GM03348 (cell line): ENCODE measurements at places on chromosomes 16 and 17.

DNA sequence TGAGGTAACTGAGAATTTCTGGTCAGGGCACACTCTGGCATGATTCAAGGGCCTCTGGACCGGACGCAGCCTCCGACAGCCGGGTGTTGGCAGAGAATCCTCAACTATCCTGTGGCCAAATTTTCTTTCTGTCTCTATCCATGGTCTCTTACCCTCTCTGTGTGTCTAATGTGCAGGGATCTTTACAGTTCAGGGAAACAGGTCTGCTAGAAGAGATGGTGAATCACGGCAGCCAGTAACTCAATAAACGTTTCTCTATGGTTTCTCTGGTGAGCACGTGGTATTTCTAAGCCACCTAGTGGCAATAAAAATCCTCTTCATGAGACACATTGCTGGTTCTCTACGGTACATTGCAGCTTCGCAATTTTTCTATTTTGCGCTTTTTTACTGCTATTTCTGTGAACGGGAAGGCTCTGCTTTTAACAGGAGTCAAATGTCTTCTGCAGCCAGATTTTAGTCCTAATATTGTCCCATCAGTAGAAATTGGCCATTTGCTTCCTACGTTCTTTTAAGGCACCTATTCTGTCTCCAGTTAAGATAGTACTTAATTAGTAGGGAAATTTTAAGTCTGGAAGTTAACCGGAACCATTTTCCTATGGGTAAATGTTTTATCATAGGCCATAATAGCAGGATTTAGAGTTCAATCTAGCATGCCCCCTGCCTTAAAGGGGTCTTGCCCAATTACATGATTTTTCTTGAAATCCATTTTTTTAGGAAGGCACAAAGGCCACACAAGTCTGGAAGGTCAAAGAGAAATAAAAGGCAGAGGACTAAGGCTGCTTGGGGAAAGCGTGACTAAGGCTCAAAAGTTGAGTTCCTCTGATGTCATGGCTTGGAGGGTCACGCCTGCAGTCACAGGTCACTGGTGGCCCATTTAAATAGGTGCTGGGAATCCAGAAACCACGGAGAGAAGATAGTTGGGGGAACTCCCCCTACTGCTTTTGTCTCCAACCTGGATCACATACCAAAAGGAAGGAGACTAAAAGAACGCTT lies 31.5 kb downstream of the QPRT start:
- DNase-seq = peak; percentile 64

DNA sequence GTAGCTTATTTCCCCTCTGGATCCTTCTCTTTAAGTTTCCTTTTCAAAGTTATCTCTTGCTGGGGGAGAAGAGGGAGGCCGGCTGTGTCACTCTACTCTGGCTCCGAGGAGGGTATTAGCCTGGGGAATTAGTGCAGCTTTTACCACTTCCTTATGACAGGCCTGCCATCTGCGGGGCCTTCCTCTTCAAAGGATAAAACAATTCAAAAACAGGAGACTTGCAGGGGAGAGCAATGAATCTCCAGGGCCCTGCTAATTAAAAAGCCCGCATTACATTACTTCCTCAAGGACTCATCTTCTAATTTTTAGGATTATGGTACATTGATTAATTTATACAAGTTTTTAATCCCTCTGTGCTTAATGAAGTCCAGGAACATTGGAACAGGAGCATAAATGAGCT lies 190.9 kb upstream of the CDH5 start:
- DNase-seq = no peak

DNA sequence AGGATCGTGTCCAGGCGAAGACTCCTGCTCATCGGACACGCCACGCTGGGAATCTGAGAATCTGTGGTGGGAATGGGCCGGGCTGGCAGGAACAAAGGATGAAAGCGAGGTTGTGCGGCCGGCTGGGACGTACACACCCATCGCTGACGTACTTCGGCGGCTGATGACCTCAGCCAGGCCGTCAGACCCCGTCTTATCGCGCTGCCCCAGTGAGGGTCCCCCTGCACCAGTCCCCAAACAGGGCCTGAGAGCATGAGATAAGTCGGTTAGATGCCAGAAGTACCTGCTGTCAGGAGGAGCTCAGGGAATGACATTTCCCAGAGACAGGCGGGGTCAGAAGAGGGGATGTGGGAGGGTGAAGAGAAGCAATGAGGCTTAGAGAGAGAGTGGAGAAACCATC lies 16.0 kb upstream of the SP6 start:
- no peak for DNase-seq

GRCh38 chr17:65122836-65123756 lies 14.1 kb upstream of the RGS9 start:
- peak; percentile 92 for DNase-seq

- DNase-seq = no peak
Measured at GRCh38 chr16:4790261-4790660, 2.1 kb upstream of the SEPTIN12 start.

- DNase-seq = no peak
Measured at GRCh38 chr17:57402681-57403180, 146.4 kb downstream of the MSI2 start.

DNA sequence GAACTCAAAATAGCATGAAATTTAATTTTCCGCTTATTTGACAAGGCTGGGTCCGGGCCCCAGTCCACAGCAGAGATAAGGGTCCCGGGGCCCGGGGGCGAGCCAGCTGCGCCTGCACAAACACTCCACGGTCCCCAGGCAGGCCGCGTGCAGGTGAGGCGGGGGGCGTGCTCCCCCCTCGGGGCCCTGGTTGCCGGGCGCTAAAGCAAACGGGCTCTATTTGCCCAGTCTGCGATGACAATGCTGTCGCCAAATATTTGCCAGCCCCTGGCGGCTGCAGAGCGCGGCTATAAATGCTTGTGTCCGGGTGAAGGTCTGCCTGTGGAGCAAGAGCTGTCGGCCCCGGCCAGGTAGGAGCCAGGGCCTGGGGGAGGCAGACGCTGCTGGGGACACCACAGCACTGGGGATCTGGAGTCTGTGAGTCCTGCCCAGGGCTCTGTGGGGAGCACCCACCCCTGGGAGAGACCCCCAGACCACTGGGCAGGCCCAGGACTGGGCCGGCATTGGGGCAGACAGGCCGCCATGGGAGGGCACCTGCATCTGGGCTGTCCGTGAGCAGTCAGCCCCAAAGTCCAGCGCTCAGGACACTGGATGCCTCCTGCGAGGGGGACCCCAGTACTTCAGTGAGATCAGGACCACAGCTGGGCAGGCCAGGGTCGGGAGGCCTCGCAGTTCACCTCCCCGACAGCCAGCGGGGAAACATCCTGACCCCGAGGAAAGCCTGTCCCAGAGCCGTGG lies at the start of gene PERCC1:
PERCC1 (plus strand) TSS at position 320 of the 738 bp plus-strand sequence. CDS start 1,516 bp downstream, outside the sequence.
- DNase-seq = no peak

GRCh38 chr17:43085474-43085873 lies 39.7 kb downstream of the BRCA1 start:
- DNase-seq = no peak

GRCh38 chr16:88141580-88141979 lies 190.3 kb downstream of the BANP start:
- no peak for DNase-seq

- DNase-seq = no peak
Measured at GRCh38 chr16:84513123-84513522, 8.7 kb upstream of the MEAK7 start.

DNA sequence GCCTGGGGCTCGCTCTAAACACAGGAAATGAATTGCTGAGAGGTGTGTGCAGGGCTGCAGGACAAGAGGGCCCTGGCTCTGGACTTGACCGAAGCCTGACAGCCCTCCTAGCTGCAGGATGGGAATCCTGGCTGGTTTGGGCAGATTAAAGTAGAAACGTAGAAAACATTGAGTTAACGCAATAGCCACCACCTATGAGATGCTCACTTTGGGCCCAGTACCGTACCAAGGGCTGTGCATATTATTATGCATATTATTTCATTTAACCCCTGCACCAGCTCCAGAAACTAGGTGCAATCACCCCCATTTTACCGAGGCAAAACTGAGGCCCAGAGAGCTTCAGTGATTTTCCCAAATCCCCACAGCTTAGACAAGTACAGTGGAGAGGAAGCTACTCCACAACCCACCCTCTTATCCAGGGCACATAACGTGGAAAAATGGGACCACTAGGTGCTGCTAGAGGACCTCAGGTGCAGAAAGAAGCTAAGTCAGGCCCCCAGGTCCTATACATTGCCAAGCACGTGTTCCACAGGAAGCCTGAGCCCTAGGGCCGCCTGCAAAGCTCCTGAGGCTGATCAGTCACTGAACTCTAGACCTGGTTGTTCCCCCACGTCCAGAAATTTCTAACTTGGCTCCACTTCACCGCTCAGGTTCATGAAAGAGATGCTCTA lies 79.2 kb downstream of the MYH11 start:
- peak; percentile 31 for DNase-seq

DNA sequence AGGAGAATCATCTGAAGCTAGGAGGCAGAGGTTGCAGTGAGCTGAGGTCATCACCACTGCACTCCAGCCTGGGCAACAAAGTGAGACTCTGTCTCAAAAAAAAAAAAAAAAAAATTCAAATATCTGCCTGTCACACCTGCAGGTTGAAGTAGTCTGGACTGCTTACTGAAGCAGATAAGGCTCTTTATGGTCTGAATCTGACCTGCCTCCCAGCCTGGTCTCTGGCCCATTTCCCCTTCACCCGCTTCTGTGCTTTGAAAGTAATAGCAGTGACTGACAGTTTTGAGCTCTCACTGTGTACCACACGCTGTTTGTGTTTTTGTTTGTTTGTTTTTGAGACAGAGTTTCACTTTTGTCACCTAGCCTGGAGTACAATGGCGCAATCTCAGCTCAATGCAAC lies 5.8 kb downstream of the SEZ6L2 start:
- DNase-seq = no peak

- DNase-seq = no peak
Measured at GRCh38 chr16:10352262-10352661, 33.6 kb upstream of the ATF7IP2 start.

DNA sequence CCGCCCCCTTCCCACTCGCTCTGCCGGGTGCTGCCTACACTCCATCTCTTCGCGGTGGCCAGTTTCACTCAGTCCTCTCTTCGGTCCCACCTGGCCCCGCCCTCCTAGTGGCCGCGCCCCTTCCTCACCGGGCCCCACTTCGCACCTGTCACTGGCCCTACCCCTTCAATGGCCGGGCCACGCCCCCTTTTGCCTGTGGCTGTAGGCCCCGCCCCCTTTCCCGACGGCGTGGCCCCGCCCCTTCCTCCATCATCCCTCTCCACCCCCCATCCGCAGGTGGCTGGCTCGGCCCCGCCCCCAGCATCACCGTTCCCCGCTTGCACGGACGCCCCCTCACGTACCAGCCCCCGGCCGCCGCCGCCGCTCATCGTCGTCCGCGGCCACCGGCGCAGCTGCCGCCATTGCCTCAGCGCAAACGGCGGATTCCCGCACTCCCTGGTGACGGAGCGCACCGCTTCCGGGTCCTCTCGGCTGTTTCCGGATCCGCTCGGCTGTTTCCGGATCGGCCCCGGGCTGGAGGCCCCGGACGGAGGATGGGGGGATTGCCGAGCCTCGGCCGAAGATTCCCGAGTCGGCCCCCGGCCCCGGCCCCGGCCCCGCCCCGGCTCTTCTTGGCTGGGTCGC lies at the start of gene RABEP2:
RABEP2 (minus strand) TSS at position 477 of the 624 bp plus-strand sequence; CDS start at position 402, 75 bp downstream.
- DNase-seq = peak; percentile 100

- peak; percentile 85 for DNase-seq
Measured at GRCh38 chr17:64028874-64029464, 8.5 kb upstream of the ICAM2 start.

GRCh38 chr17:49401971-49402611 lies 12.6 kb downstream of the PHB1 start:
- no peak for DNase-seq

DNA sequence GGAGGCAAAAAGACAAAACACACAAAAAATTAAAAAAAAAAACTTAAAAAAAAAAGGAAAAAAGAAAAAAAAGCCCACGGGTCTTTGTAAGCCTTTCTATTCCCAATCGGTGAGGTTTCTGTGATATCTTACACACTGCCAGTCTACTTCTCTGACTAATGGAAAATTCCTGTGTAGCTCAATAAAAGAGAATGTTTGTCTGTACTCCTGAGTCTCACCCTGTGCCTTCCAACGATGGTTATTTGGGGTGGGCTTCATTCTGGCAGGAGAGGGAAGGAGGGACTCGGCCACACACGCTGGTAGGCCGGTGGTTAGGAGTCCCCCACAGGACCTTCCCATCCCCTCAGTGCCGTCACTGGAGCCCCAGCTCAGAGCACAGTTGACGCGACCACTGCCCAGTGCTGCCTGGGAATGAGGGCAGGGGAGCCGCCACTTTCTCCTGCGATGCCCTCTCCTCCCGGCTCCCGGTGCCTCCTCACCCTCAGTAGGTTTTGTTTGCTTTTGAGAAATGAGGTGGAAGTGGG lies 68.0 kb downstream of the AMFR start:
- DNase-seq = peak; percentile 69

DNA sequence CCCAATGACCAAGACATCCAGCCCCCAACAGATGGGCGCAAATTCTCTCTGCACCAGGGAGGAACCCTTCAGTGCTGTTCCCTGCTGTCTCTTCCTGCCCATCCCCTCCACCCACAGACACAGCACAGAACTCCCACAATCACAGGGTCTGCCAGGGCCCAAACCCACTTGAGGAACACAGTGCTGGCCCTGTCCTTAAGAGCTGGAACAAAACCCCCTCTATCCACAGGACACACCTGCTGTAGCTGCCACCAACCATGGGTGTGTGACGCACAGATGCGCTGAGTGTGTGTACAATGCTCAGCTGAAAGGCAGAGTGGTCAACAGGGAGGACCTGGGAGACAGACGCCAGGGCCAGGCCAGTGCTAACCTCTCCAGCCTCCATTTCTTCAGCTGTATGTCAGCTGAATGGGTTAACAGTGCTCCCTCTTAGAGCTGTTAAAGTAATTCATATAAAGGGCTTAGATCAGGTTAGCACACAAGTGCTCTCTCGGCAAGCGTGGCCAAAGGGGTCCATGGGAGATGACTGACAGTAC lies 62.1 kb downstream of the AMFR start:
- no peak for DNase-seq

DNA sequence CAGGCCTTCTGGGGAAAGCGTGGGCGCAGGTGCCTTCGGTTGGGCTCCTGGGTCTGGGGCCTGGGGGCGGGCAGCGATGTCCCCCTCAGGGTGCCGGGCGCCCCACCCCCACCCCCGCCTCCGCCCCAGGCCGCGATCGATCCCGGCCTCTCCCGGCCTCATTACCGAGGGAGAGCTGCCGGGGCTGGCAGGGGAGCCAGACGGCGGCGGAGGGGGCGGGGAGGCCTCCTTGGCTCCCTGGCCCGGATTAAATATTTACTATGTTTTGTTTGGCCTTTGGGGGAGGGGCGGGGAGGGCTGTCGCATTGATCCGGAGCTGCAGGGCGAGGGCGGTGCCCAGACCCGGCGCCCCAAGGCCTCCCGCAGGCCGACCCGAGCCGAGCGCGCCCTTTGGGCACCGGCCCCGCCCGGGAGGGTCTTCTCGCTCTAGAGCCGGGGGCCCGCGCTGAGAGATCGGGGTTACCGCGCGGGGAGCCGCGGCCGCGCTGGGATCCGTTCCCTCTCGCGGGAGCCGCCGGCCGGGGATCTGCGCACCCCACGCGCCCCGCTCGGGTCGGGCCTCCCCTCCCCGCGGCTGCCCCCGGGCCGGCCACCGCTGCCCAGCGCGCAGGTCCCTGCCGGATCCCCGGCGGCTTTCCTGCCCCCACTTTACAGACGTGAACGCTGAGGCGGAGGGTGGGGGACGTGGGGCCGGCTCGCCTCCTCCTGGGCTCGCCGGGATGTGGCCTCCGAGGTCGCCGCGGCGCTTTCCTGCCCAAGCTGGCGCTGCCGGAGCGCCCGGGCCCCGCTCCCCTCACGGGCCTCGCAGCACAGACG lies 27.0 kb downstream of the RTN4RL1 start:
- DNase-seq = peak; percentile 57

- no peak for DNase-seq
Measured at GRCh38 chr16:30184891-30185682, 1.7 kb downstream of the CORO1A start.
